ENCODE measurements at places on chromosomes 13 and 19. TPM values are rescaled to one million over a fixed set of nuclear protein-coding genes. Genes with fewer than 3 reads are reported as not detected.

BST2 gene
- polyA plus RNA-seq: 10.0 TPM

ZNF829 gene
- 4.5 TPM for polyA plus RNA-seq

CDC42EP5 gene
- 29.4 TPM for polyA plus RNA-seq

JAK3 gene
- polyA plus RNA-seq: 2.6 TPM

IGFL3 gene
- polyA plus RNA-seq: not detected

GRK1 gene
- polyA plus RNA-seq: 0.17 TPM

PTH2 gene
- polyA plus RNA-seq: not detected

DNA sequence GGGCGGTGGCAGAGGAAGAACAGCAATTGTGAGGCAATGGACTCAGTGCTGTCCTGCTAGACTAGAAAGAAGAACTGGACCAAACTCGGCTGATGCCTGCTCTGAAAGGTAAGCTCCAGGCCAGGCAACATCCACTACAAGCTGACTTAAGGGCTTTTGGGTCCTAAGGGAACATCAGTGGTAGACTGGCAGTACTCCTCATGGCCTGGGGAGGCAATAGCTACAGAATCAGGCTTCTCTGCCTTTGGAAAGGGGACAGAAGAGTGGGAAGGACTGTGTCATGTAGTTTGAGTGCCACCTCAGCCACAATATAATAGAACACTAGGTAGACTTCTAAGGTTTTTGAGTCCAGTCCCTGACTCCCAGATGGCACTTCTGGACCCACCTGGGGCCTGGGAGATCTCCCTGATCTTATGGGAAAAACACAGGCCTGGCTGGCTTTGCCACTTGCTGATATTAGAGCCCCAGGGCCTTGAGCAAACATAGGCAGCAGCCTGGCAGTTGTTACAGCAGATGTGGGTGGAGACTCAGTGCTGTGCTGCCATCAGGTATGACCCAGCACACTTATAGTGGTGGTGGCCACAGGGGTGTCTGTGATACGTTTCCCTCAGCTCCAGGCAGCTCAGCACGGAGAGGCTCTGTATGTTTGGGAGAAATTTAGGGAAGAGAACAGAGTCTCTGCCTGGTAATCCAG, 9.2 kb upstream of the CLC start:
- DNase-seq: no peak

GRCh38 chr13:23921451-23921888, 24.2 kb upstream of the C1QTNF9B start:
- no peak for DNase-seq

GRCh38 chr13:87889254-87889653, 218.1 kb downstream of the SLITRK5 start:
- no peak for DNase-seq

DNA sequence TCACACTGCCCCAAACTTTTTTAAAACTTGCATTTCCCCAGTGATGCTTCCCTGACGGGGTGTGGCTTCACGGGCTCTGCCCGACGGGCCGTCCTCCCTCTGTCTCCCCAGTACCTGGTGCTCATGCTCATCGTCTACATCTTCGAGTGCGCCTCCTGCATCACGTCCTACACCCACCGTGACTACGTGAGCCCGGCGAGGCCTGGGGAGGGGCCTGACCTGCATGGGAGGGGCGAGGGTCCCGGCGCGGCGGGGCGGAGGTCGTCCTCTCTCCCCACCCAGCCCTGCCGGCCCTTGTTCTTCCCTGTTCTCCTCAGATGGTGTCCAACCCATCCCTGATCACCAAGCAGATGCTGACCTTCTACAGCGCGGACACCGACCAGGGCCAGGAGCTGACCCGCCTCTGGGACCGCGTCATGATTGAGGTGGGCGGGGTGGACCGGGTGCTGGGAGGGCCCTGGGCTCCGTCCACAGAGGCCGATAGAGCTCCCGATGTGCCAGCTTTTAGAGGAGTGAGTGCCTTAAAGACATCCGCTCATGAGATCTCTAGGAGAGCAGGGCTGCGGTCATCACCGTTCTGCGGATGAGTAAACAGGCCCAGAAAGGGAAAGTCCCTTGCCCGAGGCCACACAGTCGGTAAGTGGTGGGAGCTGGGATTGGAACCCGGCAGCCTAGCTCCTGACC, 6.9 kb downstream of the UPK1A start:
- no peak for DNase-seq
